ENCODE measurements at places on chromosomes 6 and 20.

DNA sequence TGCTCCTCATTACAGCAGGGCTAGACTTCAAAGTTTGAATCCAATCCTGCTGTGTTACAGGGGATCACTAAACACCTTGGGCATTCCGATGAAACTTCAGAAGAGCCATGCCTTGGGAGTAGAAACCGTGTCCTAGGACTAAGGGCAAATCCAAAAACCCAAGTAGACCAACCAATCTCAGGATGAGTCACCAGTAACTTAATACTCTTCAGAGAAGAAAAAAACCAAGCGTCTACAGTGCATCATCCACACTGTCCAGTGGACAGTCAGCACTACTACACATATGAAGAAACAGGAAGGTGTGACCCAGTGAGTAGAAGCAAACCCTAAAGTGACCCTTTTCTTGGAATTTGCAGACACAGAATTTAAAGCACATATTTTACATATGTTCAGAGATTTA is 39.5 kb upstream of the VAPB start:
- no peak for DNase-seq

GRCh38 chr20:60013296-60014139 is 55.3 kb downstream of the CDH26 start:
- DNase-seq = no peak

DNA sequence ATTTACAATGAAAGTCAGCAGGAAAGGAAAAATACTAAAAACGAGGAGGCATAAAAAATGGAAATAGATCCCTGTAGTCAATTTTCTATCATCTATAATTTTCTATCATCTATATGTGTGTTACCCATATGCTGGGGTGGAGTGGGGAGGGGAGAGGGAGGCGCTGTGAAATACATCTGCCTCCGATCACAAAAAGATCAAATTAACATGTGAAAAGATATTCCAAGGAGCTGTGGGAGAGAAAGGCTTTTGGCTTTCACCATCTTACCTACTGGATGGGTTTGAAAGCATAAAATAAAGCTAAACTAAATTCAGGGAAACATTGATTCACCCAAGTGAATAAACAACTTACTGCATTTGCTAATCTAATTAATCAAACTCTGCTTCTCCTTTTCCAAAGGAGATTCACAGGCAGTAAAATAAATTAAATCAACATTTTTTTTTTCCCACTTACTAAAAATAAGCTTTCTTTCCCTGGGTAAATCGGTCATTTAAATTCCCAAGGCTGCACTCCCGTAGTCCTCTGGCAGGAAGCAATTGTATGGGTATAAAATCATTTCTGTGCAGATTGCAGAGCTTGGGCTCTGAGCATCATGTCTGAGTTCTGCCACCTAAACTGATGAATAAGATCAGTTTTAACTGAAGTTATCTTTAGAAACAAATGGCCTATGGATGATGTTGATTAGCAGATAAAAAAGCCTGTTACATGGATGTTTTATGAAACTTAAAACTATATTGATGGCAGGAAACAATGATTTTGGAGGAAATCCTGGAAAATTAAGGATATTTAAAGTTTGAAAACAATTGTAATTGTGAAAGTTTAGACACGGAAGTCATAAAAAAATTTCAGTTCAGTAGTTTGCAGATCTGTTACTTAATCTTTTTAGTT is 147.9 kb downstream of the SOX4 start:
- DNase-seq = no peak

DNA sequence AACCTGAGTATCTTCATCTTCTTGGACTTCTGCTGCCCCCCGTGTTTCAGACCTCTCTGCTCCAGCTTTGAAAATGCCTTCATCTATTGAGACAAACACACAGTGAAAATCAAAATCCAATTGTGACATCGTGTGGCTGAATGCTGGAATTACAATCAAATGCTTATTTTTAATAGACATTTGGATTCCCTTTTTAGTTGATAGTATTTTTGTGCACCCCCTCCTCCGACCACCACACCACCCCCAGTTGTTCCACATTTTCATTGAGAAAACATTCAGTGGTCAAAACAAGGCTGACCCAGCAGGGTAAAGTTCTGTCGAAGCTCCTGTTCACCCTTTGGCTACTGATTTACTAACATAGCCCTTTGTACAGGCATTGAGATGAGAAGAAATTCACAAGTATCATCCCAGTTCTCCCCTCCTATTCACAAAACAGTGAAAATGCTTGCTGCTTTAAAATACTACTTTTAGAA is 79.0 kb downstream of the NRSN1 start:
- no peak for DNase-seq

DNA sequence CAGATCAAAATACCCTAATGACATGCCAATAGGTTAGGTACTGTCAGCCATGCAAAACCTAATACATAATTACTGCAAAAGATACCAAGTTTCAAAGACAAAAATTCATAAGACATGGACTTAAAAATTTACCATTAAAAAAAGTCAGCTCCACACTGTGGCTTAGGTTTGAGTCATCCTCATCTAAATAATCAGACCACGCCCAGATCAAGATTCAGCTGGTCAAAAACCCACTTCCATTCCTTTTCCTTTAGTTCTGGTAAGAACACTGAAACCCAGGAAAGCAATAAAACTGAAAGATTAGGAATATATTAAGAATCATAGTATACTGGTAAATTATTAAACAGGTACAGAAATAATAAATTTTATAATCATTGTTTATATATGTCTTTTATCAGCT is 81.0 kb upstream of the ASF1A start:
- DNase-seq = no peak

GRCh38 chr20:34567892-34568865 is 9.7 kb downstream of the MAP1LC3A start:
- no peak for DNase-seq

GRCh38 chr6:19976411-19977129 is 139.4 kb downstream of the ID4 start:
- no peak for DNase-seq

- DNase-seq = no peak
These were observed 2.2 kb upstream of the IL20RA start for GRCh38 chr6:137046871-137047412.

GRCh38 chr6:156781861-156782631 is 4.9 kb downstream of the ARID1B start:
- no peak for DNase-seq

DNA sequence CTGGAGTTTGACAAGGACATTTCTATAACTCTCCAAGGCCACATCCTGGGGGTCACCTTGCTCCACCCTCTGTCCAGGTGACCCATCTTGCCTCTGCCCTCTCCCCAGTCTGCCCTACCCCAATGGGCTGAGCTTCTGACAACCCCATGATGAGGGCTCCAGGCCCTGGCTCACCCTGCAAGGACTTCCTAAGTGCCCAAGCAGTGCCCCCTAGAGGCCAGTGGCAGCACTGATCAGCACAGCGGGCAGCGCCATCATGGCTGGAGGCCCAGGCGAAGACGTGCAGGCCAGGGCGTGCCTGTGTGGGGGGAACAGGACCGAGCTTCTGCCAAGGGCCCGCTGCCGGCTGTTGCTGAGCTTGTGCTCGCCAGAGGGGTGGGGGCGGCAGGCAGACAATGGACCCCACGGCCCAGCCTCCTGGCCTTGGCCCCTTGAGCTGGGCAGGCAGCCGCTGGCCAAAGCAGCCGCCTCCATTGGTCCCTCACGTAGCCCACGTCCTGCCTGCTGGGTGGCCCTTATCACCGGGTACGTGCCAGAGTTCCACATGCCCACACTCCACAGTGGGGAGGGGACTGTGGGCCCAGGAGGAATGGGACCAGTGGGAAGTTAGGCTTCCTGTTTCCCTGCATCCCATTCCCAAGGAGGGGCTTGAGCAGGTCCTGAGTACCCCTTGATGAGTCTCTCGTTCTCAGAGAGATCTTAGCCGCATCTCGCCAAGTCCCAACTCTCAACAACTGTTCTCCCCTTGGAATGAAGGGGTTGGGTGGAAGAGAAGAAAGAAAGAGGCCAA is 64.3 kb downstream of the MRPL14 start:
- DNase-seq = peak; percentile 63

DNA sequence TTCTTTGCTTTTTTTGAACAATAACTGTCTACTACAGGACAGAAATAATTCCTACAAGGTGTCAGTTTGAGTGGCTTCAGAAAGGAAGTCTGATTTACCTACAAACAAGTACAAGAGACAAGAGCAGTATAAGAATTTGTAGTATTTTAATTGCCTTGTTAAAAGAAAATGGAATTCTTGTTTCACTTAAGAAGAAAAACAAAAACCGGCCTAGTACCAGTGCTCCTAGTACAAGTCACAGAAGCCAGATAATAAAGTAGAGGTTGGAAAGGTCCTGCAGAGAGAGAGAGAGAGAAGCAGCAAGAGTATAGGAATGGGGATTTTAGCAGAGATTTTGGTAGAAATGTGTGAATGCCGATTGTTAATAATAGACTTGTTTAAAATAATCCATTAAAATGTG is 6.4 kb downstream of the TAB2 start:
- no peak for DNase-seq

DNA sequence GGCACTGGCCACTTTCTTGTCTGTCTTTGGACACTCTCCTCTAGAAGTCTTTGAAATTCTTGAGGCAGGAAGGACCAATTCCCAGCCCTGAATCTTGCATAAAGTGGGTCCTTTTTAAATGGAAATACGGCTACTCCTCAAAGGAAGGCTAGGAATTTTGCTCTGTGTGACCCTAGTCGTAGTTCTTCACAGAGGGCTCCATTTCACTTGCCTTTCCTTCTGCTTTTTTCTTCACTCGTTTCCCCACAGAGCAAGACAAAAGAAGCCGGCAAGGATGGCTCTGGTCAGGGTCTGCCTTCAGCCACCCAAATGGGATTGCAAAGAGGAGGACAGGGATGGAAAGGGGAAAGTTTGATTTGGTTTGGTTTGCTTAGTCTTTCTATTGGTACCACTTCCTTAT is 25.8 kb downstream of the HLA-E start:
- no peak for DNase-seq
